ENCODE measurements at places on chromosomes 6 and 20.
A peak's percentile ranks its signal among the peaks of the same experiment; 100 is the strongest.

DNA sequence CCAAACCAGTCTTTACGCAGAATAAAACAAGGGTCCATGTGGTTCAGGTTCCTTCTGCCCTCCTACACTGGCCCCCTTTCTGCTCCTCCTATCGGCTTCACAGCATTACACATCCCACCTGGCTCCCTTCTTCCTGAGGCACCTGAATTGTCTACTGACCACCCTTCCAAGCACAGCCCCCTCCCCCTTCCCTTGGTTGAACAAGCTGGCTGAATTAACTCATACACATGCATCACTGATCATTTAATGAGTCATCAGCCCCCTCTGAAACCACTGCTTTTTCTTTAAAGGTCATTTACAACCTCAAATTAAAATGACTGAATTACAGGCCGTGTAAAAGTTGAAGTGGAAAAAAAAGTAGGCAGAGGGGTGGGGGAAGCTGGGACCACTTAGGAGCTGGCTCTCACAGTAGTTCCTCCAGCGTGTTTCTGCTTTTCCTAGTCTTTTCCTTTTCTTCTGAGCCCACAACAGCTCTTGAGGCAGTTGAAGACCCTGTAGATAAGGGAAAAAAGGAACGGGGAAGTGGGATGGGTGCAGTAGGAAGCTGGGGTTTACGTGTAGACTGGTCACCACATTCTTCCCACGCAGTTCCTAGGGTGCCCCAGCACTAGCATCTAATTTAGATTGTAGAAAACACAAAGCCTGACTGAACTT is 67.6 kb downstream of the FYN start:
- DNase-seq, result peak; percentile 70

DNA sequence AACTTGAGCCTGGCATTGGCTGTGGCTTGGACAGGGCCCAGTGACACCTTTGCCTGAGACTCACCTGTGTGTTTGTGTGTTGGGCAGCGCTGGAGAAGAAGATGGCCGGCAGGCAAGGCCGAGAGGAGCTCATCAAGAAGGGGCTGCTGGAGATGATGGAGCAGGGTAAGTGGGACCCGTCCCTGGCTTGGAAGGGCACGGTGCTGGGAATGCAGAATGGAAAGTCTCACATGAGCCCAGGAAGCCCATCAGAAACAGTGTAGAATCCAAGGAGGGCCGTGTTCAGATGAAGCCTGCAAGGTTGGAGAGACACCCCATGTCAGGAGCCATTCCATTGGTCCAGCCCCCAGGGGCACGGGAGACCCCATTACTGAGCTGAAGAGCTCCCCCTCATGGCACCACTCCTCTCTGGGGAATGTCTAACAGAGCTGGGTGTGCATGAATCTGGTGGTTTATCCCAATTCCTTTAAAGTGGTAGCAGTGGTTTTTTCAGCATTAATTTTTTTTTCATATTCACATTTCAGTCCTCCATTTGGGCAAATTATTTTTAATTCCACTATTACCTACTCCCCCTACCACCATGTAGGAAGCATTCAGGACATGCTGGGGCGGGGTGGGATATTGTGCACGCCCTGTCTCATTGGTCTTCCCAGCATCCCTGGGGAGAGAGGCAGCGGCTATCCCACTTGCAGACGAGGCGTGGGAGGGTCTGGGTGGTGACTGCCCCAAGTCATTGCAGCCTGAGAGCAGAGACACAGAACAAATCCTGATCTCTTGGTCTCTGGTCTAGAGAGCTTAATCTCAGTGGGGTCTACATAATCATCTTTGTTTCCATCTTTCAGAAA is 143.6 kb downstream of the PHACTR3 start:
- DNase-seq, result no peak

GRCh38 chr20:49583669-49584417 is 15.9 kb upstream of the PTGIS start:
- no peak for DNase-seq

DNA sequence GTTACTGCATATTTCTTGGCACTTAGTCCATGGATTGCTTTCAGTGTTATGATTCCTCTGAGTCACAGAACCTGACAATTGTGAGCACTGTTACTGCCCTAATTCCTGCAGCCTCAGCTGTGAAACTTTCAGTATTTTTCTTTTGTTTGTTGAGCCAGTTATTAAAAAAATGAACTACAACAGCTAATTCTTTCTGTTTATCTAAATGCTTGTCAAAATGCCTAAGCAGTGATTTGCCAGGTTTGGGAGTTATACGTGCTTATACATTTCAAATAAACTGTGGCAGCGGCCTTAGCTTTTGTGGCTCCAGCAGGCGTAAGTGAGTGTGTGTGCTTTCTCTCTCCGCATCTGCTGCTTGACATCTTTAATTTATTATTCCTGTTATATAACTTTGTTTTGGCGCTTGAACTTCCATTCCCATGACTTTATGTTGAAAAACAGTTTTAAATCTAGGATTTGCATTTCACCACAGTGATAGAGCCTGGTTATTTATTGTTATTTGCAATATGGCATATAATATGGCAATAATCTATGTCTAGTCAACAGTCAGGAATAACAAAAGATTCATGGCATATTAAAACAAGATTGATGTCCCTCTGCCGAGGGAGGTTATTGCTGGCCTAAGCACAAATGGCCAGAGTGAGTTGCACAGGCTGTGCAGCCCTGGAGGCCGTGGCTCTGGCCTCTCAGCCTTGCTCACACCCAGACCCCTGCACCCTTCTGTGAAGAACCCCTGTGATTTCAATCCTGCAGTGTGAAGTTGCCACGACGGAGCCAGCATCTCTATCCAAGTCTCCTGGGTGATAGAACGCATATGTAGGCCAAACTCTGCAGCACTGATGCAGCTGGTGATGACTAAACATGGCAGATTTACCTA is 303.4 kb downstream of the THBS2 start:
- DNase-seq, result no peak

- no peak for DNase-seq
Measured at GRCh38 chr6:136012198-136012887, 160.8 kb downstream of the PDE7B start.

DNA sequence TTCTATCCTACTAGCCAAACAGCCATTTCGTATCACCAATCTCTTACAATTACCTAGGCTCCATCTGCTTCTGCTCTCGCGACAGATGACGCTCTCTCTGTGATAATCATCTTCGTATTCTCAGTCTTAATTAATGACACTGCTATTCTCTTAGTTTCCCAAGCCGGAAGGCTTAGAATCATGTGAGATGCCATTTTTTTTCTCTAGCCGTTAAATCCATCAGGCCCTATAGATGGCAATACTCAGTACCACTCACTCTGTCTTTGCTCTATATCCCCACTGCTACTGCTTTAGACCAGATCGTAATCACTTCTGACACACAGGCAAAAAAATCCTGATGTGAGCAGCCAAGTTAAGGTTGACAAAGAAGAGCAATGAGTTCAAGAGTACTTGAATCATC is 2.1 kb upstream of the THEMIS start:
- no peak for DNase-seq

DNA sequence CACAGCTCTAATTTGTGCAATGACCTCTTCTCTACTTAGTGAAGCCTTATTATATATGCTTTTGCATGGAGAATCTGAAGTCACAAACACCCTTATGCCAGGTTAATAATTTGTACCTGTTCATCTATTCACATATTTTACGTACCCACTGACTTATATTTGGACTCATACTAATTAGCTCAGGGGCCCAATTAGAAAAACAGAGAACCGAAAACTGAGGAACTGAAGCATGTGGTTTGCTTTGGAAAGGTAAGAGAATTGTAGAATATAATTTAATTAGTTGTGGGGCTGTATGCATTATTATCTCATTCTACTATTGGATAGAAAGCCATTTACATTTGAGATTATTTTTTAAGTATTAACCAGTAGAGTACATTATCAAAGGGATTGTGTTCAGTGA is 805.9 kb upstream of the CITED2 start:
- no peak for DNase-seq

DNA sequence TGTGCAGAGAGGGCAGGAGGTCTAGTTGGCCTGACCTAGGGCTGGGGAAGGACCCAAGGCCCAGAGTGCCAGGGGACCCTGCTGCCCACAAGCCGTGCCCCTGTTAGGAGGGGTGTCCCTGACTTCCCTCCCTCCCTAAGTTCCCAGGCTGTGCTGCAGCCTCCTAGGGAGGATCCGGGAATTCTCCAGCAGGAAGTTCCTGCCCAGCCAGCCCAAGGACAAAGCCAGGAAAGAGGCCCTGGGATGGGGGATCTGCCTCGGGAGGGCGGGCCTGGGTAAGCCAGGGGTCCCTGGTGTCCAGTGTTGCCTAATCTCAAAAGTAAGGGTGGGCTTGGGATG is 9.3 kb upstream of the BAK1 start:
- no peak for DNase-seq

GRCh38 chr6:37134396-37135191 is 35.4 kb upstream of the PIM1 start:
- DNase-seq, result no peak

- DNase-seq, result no peak
Measured at GRCh38 chr6:149079456-149079855, 238.1 kb upstream of the TAB2 start.

GRCh38 chr20:46364670-46365486 is 41.5 kb downstream of the ELMO2 start:
- no peak for DNase-seq

DNA sequence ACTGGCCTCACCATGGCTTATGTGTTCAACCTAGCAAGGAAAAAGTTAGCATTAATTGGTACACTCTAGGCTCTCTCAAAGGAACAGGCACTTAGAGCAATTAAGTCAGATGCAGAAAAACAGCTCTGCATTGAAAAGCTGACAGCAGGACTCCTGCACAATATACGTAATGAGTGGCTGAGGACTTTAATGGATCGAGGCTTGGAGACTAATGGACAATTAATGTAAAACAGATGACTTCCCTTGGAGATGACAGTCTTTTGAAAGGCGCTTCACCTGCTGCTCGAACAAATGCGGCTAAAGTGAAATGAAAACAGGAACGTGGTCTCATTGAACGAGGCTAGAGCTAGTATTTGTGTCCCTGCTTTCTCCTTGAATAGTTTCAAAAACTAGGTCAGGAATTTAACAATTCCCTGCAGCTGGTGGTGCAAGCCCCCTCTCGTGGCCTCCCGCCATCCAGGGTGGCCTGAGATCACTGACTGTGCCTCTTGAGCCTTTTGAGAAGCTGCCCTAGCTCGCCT is 137.1 kb downstream of the ELOVL4 start:
- DNase-seq, result no peak

- DNase-seq, result no peak
Measured at GRCh38 chr6:24513602-24514001, 18.8 kb downstream of the ALDH5A1 start.

- no peak for DNase-seq
Measured at GRCh38 chr20:38883081-38883980, 42.9 kb upstream of the FAM83D start.

- no peak for DNase-seq
Measured at GRCh38 chr6:74091136-74091793, 395.3 kb downstream of the CD109 start.

GRCh38 chr20:62622877-62623487 is 19.3 kb upstream of the SLCO4A1 start:
- DNase-seq, result no peak

GRCh38 chr6:16511040-16511660 is 250.1 kb downstream of the ATXN1 start:
- no peak for DNase-seq

DNA sequence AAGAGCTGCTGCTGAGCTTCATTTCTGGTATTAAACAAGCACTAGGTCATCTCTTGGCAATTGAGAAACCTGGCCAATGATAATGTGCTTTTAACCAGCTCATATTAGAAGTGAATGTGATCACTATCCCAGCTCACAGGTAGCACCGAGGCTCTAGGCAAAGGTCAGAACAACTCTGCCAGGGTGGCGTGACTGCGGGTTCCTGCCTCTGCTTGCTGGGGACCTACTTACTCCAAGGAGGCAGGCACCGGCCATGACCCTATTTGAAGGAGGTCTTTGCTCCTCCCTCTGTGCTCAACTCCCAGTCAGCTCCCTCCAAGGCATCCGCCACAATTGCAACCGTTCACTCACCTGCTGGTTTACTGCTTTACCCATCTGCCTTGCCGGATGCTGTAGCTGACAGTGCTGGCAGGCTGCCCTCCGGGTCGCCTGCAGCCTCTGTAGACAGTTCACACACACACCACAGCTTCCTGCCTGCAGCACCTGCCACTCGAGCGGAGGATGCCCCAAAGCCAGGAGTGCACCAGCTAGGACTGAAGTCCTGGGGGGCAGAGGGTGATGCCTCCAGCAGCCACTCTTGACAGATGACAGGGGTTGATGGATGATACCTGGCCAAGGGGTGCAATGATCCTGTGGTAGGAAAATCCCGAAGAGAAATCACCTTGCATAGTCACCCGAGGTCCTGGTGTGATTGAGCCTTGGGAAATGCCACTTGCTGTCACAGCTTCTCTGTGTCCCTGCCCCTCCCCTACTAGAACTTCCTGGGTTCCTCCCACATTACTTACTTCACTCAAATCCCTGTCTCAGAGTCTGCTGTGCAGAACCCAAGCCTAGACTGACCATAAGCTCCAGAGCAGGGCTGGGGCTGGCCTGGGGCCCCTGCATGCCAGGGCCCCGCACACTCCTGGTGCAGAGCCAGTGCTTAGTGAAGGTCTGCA is 8.8 kb upstream of the VSX1 start:
- peak; percentile 42 for DNase-seq

DNA sequence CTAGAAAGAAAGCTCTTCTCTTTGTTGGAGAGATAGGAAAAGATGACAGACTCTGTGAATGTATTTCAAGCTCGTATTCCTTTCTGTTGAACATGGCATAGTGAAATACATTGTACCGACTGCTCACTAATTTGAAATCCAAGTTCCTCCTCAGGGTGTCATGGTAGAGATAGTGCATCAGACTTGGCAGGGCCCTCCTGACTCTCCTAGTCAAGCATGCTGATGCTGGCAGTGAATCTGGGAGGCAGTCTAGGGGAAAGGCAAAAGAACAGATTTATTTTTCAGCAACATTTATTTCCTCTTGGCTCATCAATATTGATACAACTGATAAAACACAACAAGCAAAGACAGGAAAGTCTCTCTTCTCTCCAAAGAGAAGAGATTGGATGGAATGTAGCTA is 356.3 kb upstream of the IRAK1BP1 start:
- no peak for DNase-seq

GRCh38 chr20:32943490-32944052 is 60.7 kb downstream of the SUN5 start:
- DNase-seq, result no peak

GRCh38 chr6:31739639-31740396 is at the start of gene MSH5:
TSS of gene MSH5 (plus strand) at chr6:31740005. CDS start at chr6:31740467, 462 bp downstream.
- DNase-seq, result peak; percentile 100
